ENCODE measurements at places on chromosomes 1 and 21.

GRCh38 chr1:48661726-48662463 is 114.8 kb downstream of the BEND5 start:
- no peak for DNase-seq

DNA sequence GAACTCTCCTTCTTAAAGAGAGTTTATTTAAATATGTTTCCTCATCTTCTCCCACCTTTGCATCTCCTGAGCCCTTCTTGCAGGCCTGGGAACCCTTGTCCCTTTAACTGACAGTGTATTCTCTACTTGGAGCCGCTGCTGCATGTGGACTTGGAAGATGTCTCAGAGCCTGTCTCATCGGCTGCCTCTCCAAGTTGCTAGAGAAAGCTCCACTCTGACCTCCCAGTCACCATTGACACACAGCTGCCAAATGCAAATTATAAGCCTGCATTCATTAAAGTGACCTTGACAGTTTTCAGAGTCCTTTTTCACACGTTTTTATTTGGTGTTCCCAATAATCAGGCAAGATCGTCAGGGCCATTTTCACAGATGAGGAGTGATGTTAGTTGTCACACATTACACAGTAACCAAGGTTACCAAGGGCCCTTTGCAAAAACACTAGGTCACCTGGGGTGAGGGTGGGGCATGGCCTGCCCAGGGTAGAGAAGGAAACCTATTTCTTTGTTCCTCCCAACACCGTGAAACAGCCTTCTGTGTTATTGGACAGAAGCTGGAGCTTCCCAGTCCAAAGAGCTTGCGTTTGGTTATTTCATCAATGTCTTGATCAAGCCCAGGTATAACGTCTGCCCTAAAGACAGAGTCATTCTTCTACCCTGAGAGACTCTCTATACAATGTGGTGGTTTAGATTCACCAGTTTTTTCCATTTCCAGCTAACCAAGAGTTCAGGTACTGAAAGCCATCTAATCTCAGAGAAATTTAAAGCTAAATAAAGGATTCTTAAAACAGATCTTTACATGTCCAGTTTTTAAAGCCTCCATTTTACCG is 164.1 kb downstream of the GALNT2 start:
- no peak for DNase-seq

DNA sequence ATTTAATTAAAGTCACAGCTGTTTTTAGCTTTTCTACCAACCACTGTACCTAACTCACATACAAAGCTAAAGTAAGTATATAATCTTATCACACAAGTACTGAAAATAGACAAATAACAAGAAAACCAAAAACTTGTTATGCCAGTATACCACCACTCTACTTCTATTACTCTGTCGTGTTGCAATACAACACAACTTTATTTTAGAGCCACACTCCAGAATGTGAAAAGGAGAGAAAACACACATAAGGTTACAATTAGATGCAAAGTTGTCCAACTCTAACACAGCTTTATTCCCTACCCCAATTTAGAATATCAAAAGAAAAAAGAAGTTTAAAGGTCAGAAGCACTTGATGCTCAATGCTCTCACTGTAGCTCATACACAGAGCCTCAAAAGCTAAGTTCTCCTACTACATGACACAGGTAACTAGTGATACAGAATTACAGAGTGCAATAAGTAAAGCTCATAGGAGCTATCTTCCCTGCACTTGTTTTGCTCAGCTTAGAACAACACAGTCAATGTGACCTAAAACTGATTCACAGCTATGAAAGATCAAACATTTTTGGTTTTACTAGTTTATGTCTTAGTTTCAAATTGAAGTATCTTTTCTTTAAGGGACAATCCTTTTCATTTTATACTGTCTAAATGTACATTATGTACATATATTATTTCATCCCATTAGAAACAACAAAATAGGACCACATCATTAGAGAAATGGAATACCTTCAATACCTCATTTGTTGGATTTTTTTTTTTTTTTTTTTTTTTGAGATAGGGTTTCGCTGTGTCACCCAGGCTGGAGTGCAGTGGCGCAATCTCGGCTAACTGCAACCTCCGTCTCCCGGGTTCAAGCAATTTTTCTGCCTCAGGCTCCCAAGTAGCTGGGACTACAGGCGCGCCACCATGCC is 29.2 kb downstream of the EYA3 start:
- DNase-seq, result no peak

DNA sequence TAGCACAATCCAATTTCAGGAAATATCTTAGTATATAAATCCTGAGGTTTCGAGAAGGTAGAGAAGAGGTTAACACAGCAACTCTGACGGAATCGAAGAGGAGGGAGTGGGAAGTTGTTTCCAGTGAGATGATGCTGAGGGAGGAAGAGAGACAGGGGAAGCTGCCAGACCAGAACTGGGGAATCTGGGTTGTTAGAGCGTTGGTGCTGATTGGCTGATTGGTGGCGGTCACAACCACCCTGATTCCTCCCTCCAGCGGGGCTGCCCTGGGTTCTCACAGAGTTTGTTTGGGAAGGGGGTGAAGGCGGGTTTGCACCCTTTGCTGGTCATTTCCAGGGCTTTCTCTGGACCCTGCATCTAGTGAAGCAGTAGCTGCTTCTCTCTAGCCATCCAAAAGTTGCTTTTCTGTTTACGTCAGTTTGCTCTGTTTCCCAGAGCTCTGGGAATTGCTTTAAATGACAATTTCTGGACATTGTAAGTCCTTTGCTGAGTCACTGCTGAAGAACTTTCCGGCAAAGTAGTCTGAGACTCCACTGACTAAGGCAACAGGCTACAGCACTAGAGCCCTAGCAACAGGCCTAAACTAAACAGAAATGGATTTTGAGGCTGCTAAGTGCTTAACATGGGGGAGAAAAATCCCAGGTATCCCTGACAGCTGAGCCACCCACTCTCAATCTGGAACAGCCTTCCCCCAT is 90.1 kb downstream of the TENT5C start:
- DNase-seq, result no peak

DNA sequence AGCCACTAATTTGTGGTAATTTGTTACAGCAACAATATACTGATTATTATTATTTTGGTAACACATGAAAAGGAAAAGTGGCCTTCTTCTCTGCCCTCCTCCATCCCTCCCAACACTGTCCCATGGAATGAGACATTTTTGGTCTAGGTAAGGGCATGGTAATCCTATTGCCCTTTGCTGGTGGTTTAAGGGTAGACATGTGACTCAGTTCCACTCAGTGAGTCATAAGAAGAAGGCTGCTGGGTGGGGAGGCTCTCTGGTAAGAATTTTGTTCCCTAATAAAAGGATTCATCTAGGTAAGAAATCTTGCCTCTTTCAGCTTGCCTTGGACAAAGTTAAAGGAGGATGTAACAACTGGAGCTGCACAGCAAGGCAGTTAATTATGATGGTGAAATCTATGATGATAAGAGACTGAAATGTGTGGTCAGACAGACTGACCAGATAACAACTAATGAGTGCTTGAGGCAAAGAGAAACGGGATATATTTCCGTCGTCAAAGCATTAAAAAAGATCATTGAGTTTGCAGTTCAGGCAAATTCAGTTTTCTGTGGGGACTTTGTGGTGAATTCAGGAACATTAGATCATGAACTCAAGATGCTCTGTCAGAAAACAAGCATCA is 232.0 kb upstream of the KCNK2 start:
- DNase-seq, result no peak

- no peak for DNase-seq
Observed at GRCh38 chr1:204564835-204565234, 48.6 kb downstream of the MDM4 start.

- DNase-seq, result peak; percentile 65
Observed at GRCh38 chr1:31587720-31588423, 11.6 kb downstream of the TINAGL1 start.
